ENCODE measurements at places on chromosomes 11 and 22.

GRCh38 chr22:23591201-23591791 is 11.2 kb upstream of the IGLL1 start:
- peak; percentile 2 for DNase-seq

DNA sequence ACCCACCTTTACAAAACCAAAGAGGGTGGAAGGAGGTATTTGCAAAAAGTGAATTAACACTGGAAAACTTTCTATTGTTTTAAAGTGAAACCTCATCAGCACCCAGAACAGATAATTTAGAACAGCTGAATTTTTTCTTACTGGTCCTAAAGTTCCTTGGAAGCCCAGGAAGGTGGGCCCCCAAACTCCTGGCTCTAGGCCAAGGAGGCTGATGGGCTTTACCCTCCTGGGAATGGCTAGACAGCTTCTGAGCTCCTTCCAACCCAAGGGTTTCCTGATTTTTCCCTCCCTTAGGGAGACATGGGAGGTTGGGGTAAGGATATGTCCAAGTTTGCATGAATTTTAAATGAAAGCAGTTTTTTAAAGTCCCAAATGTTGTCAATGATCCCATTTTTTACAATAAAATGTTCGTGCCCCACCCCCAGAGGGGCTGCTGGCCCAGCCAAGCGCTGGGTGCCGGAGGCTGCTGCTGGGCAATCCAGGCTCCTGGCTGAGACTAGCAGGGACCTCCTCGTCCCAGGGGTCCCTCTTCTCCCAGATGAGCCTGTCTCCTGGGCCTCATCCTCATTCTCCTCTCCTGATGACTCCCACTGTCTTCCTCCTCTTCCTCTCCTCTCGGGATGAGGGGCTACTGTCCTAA is 28.4 kb downstream of the RELT start:
- DNase-seq, result no peak

DNA sequence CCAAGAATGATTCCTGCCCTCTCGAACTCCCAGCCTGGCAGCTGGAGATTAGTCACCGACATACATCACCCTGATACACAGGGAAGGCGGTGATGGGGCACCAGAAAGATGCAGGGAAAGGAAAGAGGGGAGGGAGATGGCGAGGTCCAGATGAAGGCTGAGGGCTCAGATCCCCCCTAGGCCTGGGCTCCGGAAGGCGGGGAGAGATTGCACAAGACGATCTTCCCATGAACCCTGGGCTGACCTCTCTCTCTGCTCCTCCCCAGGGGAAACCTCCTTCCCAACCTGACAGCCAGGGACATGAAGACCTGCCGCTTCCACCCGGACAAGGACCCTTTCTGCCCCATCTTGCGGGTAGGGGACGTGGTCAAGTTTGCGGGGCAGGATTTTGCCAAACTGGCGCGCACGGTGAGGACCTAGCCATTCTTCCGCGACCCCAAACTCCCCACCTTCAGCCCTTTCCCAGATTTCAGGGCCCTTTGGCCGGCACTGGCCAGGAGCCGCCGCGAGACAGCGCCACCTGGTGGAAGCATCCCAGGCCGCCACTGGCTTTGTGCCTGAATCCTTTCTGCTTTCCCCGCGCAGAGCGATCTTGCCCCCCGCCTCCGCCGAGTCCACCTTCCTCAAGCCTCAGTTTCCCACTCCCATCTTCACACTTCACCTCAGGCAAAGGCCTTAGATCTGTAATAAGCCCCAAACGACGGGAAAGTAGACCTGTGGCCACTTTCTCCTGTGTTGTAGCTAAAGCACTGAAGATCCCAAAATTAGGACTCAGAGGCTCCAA is 11.5 kb downstream of the P2RX3 start:
- no peak for DNase-seq

- DNase-seq, result no peak
Observed at GRCh38 chr11:19595840-19596751, 116.5 kb upstream of the NAV2 start.

- DNase-seq, result no peak
Observed at GRCh38 chr11:106381895-106382294, 304.4 kb downstream of the AASDHPPT start.

GRCh38 chr11:19379465-19379864 is 138.7 kb upstream of the E2F8 start:
- no peak for DNase-seq

DNA sequence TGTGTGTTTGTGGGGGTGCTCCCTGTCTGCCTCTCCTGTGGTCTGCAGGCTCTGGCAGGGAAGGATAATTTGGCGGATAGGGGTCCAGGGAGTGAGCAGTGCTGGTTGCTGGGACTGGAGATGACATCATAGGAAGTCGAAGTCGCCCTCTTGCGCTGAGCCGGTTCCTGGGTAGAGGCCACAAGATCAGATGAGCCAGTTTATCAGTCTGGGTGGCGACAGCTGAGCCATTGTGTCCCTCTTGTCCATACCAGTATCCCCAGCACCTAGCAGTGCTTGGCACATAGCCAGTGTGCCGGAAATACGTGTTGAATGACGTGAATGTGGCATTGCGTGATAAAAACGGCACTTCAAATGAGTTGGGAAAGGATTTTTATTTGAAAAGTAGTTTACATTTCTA is 9.8 kb downstream of the APOL5 start:
- DNase-seq, result no peak

- DNase-seq, result no peak
Observed at GRCh38 chr11:23995891-23996290, 501.0 kb upstream of the LUZP2 start.

- peak; percentile 28 for DNase-seq
Observed at GRCh38 chr11:71086687-71087258, 165.6 kb downstream of the SHANK2 start.

GRCh38 chr11:78657968-78658839 is 83.5 kb upstream of the NARS2 start:
- no peak for DNase-seq

- no peak for DNase-seq
Observed at GRCh38 chr22:46007003-46007847, 30.3 kb upstream of the WNT7B start.

DNA sequence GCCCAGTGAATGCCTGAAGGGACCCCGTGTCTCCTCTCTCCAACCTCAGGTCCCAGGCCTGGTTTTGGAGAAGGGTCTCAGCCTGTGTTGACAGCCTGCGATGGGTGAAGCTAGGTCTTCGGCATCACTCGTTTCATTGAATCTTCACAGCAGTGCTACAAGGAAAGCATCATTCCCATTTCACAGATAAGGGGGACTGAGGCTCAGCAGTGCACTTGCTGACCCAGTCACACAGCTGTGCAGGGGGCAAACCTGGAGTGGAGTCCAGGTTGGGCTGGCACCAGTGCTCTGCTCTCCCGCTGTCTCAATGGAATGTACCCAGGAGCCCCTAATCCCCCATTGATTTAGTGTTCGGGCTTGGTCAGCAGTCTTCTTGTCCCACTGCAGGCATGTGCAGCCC is 10.9 kb upstream of the YWHAH start:
- DNase-seq, result no peak

DNA sequence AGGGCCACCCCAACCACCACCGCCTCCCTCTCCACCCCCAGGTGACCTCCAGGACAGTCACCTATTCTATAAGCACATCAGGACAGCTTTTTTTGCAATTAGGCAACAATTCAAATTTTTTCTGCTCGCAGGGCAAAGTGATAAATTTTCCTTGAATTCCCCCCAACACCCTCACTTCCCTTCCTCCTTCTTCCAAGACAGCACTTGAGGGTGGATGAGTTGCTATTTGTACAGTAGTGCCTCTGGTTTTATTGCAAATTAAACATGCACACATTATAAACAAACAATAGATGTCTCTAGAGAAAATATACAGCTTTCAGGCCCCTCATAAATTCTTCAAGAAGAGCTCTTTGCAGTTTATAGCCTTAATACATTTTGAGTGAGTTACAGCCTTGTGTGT is 80.9 kb upstream of the USP47 start:
- DNase-seq, result no peak

DNA sequence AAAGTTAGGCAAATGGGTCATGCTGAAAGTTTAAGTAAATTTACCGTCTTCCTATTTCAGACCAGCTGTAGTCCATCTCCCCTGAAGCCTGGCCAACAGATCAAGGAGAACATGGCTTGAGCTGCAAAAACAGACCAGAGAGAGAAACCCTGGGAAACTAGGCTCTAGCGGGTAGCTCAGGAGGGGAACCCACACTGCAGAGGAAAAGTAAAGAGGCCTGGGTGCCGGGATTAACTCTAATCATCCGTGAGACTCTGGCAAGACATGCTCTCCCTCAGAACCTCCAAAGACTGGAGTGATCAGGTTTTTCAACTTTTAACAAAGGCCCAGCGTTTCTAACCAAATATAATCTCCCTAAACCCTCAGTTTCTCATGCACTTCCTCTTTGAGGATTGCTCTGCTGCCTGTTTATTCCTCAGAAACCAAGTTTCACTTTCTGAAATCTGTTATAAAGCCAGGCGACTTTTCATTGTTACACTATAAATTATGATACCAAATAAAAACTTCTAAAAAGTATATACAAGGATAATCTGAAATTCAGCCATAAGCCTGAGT is 67.5 kb downstream of the GAB2 start:
- no peak for DNase-seq

- no peak for DNase-seq
Observed at GRCh38 chr11:120432056-120433018, 79.2 kb upstream of the GRIK4 start.

- no peak for DNase-seq
Observed at GRCh38 chr11:95507794-95508193, 276.8 kb upstream of the SESN3 start.

Data from NCI-H1417 treated with DMSO at 0.1 percent for 48 hours (cell line).